Motor neuron (in vitro differentiated cells): ENCODE measurements at places on chromosomes 1 and 21. TPM values are rescaled to one million over a fixed set of nuclear protein-coding genes. Genes with fewer than 3 reads are reported as not detected.

COL9A2 gene
- 7.1 and 9.1 TPM in 2 replicates for total RNA-seq

A3GALT2 gene
- not detected in 2 replicates for total RNA-seq

GBP7 gene
- total RNA-seq, result 0.15 and 0.19 TPM in 2 replicates

TRIM45 gene
- total RNA-seq, result 0.92 and 1.2 TPM in 2 replicates

PROK1 gene
- total RNA-seq, result 0.13 and 0.27 TPM in 2 replicates

TRNP1 gene
- total RNA-seq, result 9.0 and 9.2 TPM in 2 replicates

RPS27 gene
- total RNA-seq, result 17,085 and 17,836 TPM in 2 replicates

C1orf94 gene
- total RNA-seq, result 0.13 TPM in 1 of 2 replicates, not detected in the other

PCAT6 gene
- 6.7 and 9.4 TPM in 2 replicates for total RNA-seq

HFM1 gene
- total RNA-seq, result 8.1 and 9.4 TPM in 2 replicates

SPRR2G gene
- 1.0 TPM in 1 of 2 replicates, not detected in the other for total RNA-seq

JAM2 gene
- total RNA-seq, result 0.51 and 0.70 TPM in 2 replicates
